NCI-H1694 (cell line): ENCODE measurements at places on chromosomes 3 and 15.

GRCh38 chr3:187987924-187988323 lies 166.0 kb upstream of the LPP start:
- no peak for DNase-seq

DNA sequence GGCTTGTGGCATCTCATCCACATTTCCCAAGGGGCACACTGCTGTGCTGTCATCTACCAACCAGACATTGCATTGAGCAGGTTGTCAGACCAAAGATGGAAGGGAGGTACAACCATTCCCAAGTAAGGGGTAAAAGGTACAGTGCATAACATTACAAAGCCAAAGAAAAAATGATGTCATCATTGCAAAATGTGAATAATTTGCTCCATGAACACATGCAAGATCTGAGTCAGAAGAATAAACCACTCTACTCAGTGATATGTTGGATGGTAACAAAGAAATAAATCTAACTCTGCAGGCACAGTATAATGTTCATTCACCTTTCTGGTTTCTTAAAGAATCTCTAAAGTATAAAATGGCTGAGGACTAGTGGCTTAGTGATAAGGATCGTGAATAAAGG lies 202.7 kb downstream of the MAGI1 start:
- DNase-seq: no peak

GRCh38 chr3:50274371-50275104 lies 4.3 kb upstream of the LSMEM2 start:
- DNase-seq: peak; percentile 10

DNA sequence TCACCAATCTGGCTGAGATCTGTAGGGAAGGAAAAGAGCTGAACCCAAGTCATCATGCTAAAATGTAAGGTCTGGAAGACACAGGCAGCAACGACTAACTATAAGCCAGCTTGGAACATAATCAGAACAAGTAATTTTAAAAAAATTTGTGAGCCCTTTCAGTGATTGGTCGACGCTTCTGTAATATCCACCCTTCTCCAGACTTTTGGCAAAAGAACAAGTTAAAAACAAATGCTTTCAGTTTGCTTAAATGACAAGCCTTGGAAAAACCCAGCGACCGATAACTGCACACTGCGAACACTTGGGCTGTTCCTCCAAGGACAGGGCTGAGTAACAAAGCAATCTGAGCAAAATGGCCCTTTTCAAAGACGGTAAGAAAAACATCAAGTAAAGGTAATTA lies 49.6 kb downstream of the PCSK6 start:
- no peak for DNase-seq

DNA sequence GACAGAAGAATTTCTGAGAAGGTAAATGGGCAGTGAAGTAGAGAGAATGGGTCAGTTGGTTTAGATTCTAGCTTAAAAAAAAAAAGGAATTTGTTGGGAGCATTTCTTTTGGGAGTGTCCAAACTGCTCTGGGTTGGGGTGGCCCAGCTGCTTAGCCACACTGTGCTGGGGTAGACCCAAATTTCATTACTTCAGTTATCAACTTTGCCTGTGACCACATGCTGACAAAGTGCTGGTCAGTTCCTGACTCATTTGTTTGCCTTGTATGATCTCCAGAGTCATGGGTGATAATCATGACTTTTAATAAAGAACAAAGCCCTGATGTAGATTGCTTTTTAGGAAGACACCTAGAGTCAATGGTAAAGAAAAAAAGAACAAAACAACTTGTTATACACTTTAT lies 121.5 kb upstream of the FGF7 start:
- no peak for DNase-seq

GRCh38 chr3:114858329-114858728 lies 288.8 kb downstream of the ZBTB20 start:
- no peak for DNase-seq

DNA sequence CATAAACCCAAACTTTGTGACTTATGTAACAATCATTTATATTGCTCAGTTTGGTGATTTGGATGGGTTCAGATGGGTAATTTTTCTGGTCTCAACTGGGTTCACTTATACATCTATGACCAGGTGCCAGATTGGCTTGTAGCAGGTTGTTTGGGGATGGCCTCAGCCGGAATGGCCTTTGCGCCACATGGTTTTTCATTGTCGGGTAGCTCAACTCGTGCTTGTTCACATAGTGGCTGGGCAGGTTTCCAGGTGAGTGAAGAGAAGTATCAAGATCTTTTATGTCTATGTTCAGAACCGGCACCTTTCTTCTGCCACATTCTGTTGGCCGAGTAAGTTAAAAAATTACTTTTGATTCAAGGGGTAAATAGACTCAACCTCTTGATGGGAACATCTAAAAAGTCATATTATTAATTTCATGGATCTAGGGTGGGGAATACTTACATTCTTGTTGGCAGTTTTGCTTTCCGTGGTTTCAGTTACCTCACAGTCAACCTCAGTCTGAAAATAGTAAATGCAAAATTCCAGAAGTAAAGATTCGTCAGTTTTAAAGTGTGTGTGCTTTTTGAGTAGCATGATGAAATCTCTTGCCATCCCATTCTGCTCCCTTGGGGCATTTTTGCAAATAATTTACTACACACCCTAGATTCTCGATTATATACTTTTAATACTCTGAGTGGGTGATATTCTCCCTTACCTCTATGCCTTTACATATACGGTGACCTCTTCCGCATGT lies 745.7 kb upstream of the CCDC54 start:
- no peak for DNase-seq

GRCh38 chr3:49016414-49017228 lies 1.8 kb downstream of the DALRD3 start:
- no peak for DNase-seq

GRCh38 chr15:39253552-39253951 lies 327.3 kb upstream of the THBS1 start:
- no peak for DNase-seq

DNA sequence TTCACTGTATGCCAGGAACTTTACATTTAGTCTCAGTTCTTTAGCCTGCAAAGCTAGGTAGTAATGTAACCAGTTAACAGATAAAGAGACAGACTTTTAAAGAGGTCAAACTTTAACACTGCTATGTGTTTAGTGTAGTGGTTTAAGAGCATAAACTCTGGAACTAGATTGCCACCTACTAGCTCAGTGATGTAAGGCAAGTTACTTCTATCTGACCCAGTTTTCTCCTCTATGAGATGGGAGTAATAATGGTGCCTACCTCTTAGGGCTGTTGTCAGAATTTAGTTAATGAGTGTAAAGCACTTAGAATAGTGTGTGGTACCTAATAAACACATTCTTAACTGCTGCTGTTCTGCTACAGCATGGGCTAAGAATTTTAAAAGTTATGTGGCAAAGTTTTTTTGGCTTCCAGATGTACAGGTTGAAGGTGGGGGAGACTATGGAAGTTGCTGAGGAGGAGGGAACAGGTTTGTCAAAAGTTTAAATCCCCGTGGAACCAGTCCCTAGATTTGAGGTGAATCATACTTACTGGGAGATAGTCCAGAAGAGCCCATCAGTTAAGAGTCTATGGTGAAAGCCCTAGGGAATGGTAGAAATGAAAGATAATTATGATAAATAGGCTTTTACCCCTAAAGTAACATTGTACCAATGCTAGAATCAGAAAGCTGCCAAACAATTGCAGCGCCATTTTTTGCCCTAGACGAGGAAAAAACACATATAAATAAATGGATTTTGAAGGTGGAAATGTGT lies 13.9 kb downstream of the TSC22D2 start:
- DNase-seq: no peak

DNA sequence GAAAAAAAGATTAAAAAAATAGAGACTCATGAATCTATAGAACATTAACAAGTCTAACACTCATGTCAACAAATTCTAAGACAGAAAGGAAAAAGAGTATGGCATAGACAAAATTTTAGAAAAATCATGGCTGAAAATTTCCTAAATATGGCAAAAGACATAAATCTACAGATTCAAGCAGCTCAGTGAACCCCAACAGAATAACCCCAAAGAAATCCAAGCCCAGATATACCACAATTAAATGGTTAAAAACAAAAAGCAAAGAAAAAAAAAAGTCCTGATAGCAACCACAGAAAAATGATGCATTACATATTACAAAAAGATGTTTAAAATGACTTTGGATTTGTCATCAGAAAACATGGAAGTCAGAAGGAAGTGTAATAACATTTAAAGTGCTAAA lies 75.6 kb downstream of the AQR start:
- DNase-seq: no peak

DNA sequence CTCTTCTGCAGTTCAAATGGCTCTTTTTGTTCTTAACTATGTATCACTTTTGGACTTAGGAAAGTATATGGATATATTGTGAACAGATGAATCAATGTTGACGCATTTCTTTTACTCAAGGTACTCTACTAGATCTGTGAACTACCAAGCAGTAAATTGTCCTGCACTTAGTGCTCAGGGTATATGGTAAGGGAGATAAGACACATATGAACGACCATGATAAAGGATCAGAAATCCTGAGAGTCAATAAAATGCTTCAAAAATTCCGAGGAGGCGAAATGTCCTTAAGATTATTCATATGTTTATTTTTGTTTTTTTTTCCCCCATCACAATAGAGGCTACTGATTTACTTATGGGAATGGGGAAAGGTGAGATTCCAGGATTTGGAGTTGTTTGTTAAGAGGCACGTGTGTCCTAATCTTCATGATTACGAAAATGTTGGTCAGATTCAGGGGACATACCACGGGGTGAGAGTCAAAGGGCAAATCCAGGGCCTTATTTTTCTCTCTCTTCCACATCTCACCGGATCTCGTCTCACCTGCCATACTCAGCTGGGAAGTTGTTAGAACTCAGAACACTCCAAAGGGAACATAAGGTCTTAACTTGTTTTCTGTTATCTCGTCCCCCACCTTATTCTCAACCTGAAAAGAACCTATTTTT lies 475.1 kb upstream of the TBL1XR1 start:
- no peak for DNase-seq

- no peak for DNase-seq
Measured at GRCh38 chr3:23094890-23095462, 108.2 kb upstream of the UBE2E2 start.

- DNase-seq: no peak
Measured at GRCh38 chr3:31423482-31423881, 109.2 kb upstream of the STT3B start.

DNA sequence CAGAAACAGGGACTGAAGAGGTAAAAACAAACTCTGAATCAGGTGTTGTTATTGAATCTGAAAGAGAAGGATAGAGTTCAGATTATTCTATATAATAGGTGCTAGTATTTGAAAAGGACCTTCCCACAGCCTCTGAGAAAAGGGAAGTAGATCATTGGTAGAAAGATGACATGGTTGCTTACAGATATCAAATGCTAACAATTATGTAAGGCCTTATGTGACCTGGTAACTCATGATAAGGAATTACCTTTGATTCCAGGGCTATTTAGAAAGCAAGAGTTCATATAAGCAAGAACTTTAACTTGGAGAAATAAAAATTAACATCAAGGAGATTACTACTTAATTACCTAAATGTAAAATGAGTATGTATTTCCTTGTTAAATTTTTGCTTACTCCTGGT lies 7.6 kb downstream of the SLC27A2 start:
- no peak for DNase-seq

GRCh38 chr3:45646051-45646585 lies 43.1 kb upstream of the SACM1L start:
- no peak for DNase-seq

- no peak for DNase-seq
Measured at GRCh38 chr3:129976286-129976685, 1.8 kb downstream of the TRH start.

DNA sequence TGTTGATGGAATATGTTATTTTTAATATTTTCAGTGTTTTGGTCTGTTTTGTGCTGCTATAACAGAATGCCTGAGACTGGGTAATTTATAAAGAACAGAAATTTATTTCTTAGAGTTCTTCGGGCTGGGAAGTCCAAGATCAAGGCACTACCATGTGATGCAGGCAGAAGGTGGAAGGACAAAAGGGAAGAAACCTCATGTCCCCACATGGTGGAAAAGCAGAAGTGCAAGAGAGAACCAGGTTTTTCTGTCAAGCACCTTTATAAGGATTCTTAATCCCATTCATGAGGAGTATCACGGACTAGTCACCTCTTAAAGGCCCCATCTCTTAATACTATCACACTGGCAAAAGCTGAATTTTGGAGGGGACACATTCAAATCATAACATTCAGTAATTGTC lies 57.9 kb upstream of the EPHB3 start:
- DNase-seq: no peak

DNA sequence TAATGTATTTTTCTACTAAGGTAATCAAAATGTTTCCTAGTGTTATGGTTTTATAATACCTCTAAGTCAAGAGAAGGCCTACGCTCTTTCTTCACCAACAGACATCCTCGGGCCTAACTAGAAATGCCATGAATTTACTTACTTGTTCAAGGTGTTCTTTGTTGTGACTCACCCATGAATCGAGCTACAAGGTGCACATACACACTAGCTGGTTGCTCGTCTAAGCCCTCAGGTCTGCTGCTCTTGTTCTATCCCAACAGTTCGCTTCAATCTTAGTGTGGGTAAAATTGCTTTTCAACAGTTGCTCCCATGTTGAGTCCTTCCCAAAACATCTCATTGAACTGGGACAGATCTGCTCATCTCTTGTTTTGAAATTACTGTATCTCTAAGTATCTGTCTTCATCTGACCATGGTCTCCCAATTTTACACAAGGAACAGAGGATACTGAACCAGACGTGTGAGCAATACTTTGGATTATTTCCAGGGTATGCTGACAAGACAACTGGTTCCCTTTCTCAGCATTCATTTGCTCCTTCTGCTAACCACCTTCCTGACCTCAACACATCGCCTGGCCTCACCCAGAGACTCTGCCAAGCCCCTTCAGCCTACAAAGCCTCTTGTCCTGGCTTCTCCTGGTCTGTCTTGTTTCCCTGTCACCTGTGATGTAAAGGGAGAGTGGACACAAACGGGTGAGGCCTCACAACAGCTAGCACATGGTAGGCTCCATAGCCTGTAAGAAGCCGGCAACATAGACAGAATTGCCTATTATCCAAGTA lies 84.2 kb downstream of the NEDD4 start:
- no peak for DNase-seq

- no peak for DNase-seq
Measured at GRCh38 chr3:152309031-152309430, 40.3 kb downstream of the MBNL1 start.

DNA sequence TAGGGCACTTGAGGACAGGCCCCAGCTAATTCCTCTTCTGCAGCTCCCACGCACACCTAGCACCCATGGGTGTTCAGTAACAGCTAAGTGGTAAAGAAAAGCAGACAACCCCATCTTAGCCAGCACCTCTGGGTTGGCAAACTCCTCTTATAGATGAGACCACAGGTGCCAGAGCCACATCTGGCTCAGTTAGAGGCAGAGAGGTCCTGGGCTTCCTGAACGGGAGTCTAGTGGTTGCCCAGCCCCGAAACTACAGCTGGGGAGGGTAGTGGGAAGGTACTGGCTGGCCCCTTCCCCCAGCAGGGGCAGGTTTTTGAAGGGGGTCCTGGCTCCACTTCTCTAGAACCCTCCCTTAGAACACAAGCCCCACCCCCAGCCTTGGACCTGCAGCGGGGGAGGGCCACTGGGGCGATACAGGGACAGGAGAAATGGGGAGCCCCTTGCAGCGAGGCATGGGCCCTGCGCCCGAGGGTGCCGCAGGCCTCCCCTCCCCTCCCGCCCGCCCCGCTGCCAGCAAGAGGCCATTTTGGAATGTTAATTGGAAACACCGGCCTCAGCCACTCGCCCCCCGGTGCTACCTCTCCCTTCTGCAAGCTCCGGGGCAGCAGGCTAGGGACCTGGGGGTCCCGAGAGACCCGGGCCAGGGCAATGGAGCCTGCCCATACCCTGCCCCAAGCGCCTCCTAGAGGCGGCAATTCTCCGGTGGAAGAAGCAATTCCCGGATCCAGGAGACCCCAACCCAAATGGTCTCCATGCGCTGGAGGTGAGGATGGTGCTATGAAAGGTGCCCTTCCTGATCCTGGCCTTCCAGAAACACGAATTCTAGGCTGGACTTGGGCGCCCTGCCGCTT lies 1.5 kb downstream of the DUSP7 start:
- no peak for DNase-seq

- DNase-seq: no peak
Measured at GRCh38 chr3:128689060-128689459, 36.9 kb upstream of the RAB7A start.
